SJCRH30 (cell line): ENCODE measurements at places on chromosomes 2 and 18.

GRCh38 chr18:31486165-31486564 lies 11.8 kb upstream of the DSG2 start:
- no peak for DNase-seq

GRCh38 chr2:168566974-168567665 lies 111.0 kb downstream of the CERS6 start:
- DNase-seq, result no peak

DNA sequence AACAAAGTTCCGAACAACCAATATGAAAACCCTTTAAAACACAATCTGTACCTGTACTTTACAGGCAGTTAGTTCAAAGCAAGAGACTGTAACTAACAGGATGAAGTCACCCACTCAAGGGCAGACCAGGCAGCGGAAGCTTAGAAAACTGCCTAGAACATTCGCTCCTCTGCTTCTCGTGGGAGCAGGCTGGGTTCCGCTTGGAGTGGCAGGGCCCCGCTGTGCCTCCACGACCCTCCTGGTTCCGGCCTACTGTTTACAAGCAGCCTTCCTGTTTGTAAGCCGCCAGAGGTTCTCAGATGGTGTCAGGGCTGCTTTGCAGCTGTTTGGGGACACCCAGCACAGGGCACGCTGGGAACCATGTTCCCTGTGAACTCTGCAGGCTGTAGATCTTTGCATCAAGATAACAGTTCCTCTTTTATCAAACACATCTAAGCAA lies 31.3 kb downstream of the CIB4 start:
- peak; percentile 37 for DNase-seq

DNA sequence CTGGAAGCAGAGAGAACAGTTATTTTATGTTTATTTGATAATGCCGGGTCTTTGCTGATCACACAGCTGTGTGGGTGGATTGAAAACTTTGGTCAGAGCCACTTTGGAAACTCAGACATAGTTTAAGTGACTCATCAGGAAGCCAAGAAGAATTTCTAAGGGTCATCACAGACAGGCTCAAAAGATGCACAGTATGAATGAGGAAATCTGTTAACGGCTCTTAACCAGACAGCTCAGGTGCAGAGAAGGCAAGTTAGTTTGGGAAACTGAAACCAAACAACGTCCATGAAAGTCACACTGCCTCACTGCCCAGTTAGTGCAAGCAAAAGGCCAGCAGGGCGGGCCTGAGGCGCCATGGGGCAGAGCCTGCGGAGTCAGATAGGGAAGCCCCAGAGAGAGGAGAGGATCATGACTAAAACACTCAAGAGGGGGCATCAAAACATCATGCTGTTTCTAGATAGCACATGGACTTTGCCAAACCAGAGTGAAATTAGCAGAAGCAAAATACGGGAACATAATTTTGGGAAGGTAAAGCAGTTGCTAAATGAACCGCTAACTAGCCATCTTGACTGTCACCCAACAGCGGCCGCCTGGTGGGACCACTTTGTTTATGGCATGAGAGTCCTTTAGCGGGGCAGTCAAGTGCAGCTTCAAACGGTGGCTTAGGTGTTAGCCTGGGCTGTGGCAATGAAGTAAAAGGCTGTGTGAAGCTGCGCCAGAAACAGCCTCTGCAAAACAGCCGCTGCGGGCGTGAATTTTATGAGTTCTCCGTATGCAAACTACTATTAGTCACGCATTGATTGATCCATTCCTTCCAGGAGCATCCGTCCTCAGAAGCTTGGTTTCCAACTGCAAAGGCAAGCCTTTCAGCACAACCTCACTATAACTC lies 101.2 kb downstream of the KCTD18 start:
- no peak for DNase-seq

DNA sequence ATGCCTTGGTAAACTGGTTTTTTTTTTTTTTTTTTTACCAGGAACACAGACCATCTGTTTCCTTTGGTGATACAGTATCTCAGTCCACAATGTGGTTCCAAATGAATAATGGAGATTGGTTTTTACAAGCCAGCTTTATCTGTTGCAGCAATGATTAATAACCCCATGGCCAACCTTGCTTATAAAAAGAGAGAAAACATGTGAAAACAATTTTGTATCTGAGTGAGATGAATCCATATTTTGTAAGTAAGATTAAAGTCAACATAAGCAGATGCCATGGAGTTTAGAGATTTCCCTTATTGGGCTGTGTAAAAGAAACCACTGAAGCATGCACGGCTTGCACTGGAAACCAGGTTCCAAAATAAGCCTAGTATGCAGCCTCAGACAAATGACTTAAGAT lies 108.6 kb upstream of the CNTNAP5 start:
- DNase-seq, result no peak

DNA sequence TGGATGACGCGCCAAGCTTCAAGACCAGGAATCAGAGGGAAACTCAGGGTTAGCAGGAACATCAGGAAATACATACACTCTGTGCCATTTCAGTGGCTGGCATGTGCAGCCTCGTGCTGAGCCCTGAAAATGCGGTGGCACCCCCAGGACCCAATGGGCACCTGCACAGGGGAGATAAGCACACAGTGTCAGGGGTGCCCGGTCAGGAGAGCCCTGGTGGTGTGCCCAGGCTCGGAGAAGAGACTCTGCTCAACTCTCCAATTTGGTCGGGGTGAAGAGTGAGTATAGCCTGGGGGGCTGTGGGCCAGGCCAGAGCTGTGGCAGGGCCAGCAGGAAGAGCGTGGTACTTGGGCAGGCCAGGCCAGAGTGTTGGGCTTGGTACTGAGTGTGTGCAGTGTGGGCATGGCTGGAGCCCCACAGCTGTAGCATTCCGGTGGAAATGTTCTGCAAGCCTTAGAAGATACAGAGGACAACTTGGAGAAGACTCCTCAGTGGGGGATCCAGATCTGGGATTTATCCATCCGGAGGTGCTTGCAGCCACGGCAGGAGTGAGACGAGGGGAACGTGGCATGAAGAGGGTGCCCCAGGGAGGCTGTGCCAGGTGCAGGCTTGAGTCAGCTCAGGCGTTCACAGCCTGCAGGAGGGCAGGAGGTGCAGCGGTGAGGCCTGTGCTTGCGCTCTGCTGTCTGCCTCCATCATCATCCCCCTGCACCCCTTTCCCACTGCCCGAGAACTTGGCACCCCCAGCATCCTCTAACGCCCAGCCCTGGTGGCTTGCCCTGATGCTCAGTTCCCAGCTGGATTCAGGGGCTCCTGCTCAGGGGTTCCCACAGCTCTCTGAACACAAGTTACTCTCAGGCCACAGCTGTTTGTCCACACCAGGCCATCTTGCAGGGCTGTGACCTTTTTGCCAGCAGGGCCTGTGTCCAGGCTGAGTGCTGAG lies 451.7 kb upstream of the HS6ST1 start:
- no peak for DNase-seq

DNA sequence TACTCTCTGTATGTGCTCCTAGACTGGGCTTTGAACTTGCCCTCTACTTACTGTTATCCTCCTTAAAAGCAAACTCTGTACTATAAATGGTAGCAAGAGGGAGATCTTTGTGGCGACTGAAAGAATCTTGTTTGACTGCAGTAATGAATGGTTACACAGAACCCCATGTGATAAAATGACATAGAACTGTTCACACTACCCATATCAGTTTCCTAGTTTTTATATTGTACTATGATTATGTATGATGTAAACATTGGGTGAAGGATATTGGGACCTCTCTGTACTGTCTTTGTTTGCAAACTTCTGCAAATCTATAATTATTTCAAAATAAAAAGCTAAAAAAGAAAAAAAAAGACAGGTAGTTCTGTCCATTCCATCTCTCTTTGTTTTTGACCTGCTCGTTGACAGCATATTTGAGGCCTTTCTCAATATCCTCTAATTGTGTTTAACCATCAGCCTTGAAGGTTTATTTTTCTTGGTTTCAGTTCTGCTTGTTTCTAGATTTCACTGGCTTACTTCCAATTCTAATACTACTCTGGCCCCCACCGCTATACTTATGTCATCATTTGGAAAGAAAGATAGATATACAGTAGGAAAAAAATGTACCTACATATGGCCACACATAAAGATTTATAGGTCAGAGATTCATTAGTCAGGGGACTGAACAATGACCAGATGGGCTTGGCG lies 79.2 kb upstream of the MYO3B start:
- no peak for DNase-seq

DNA sequence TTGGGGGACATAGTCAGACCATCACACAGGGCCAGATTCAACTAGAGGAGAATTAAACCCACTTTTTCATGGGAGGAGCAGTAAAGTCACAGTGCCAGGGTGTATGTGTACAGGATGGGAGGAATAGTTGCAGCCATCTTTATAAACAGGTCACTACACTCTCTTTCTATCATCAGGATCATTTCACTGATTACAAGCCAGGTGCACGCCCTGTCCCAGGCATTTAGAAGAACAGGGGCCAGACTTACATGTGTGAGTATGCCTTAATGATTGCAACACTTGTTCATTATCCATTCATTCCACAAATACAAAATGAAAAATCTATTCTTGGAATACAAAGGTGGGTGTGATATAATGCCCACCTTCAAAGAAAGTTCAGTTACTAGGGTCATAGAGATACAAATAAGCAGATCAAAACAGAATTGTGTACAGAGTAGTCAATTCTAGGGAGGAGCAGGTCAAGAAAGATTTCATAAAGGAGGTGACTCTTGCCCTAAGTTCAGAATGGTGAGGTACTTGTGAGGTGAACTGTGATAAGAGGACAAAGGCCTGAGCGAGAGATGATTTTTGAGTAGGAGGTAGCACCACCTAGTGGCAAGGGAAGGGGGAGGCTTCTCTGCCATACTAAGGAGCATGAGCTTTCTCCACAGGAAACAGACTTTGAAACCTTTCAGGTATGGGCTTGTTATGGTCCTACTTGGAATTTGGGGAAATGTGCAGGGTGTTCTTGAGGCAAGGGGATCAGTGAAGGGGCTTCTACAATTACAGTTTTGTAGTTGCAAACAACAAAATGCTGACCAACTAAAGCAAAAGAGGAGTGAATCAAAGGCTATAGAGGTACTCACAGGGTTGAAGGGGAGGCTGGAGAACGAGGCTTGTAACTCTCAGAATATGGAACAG lies 156.3 kb downstream of the SUCLG1 start:
- DNase-seq, result peak; percentile 31

DNA sequence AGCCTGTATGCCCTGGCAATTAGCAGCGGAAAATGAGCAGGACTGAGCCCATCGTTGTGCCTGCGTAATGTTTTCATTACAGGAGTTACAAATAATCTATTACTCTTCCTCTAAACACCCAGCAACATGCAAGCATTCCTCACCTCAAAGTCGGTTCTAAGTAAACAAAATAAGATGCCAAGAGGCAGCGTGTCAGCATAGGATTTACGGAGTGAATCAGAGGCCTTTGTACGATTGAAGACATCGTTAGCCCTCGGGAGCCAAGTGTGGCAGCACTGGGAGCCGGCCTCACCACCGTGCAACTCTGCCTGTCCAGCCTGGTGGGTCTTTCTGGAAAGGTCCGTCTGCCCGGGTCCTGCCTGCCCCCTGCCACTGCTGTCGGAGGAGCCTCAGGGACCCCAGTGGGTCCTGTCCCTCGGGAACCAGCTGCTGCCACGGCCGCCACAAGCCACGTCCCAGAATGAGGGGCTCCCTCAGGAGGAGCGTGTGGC lies 80.1 kb upstream of the CTDP1 start:
- no peak for DNase-seq

- DNase-seq, result no peak
Measured at GRCh38 chr2:134078354-134078753, 175.5 kb upstream of the MGAT5 start.

DNA sequence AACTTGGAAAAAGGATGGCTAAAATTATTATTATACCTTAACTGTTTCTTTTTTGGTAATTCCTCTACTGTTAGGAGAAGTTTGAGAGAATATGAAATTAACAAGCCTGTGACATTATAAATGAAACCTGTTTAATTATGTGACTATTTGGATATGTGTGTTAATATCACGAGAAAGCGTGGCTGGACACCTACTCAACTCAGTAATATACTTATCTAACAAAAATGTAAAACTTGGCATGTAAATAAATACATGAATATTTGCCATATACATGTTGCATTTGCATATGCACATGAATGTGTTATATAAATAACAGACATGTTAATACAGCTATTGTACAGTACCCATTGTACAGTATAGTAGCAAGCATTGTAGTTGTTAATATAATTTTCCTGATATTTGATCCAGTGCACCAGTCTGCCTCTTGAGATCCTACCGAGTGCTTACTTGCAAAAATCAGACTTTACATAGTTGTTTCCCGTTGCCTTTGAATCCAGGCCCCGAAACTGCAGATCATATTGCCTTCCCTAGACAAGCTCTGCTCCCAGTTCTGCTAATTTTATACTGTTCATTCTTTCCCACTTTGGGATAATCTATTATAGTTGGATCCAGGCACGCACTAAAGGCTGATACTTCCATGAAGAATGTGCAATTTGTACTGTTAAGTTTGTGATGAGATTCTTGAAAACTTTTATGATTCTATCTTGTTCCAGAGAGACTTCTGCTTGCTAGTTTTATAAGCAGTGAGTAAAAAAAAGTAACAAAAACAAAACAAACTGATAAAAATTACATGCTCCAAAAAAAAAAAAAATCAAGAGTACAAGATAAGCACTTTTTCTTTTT lies 395.6 kb downstream of the ARHGAP15 start:
- DNase-seq, result peak; percentile 46

DNA sequence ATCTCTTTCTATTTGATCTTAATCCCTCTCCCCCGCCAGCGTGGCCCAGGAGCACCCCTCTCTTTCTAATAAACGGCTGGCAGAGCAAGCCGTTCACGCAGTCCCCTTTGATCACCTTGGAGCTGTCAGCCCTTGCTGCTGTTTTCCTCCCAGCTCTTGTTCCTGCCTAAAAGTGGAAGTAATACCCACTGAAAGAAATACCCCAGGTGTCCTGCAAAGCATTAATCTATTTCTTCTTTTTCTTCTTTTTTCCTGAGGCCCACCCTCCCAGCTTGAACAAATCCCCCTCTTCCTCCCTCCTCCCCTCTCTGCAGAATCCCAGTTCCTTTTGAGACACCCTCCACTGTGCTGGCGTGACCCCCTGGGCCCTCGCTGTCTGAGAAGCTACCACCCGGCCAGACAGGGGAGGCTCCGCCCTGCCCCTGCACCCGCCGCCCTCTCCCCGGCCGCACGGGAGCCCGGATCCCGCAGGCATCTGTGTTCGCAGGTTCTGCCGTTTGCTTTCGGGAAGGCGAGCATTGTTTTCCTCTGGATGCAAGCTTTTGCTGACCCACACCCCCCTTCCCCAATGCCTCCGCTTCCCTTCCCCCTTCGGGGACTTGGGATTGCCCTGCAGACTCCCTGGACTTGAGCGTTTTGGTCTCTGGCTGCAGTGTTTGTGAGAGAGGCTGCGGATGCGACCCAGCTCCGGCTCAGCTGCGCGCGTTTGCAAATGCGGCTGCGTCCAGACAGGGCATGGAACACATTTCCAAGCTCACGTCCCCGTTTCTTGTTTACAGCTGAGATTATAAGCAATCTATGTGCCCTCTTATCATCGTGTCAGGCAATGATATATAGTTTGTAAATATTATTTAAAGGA lies 631.5 kb downstream of the NYAP2 start:
- DNase-seq, result peak; percentile 93
